Colonic mucosa (tissue), 4 donors: ENCODE measurements at places on chromosomes 2 and 18. TPM values are rescaled to one million over a fixed set of nuclear protein-coding genes. Genes with fewer than 3 reads are reported as not detected.

The SCG2 gene
- 4.1 TPM for total RNA-seq

The EFHD1 gene
- 1.4 TPM for total RNA-seq

The SCN9A gene
- 12.0 TPM for total RNA-seq

DNA sequence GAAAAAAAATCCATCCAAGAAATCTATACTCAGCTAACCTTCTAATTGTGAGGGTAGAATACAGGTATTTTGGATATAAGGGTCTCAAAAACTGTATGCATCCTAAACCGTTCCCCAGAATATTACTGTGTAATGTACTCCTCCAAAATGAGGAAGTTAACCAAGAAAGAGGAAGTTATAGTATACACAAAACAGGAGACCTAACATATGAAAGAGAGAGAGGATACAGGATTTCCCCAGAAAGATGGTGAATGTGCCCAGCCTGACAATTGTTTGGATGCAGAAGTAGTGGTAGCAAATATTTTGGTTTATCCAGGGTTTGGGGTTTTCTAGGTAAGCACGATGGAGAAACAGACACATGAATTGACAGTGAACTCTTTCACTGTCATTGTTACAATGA, 50.6 kb downstream of the GALNT3 start:
- no peak for DNase-seq
- no peaks in the 10 kb centered on the region for H3K36me3 ChIP-seq
- no peak overlapping the region for H3K4me3 ChIP-seq
- no peaks in the 10 kb centered on the region for H3K4me1 ChIP-seq
- H3K27ac ChIP-seq = no peak overlapping the region
- no peaks in the 10 kb centered on the region for H3K27me3 ChIP-seq

The PCARE gene
- not detected for total RNA-seq

DNA sequence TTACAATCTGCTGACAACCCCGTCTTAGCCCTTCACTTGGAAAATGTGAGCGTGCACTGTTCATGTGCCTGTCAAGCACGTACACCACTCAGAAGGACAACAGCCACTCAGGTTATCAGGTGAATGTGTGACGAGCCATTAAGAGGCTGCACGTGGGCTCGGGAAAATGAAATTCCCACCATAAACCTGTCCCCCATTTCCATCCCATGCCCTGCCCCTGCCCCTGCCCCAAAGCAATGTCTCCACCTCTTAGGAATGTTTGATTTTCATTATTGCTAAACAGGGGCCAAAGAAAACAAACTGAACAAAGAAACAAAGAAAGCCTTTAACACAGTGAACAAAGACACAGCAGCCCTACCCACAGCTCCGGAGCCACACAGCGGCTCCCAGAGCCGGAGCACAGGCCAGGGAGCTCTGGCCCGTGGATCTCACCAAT, 90.5 kb downstream of the TMEM18 start:
- H3K27ac ChIP-seq = no peak overlapping the region
- no peak for DNase-seq
- H3K36me3 ChIP-seq = no peaks in the 10 kb centered on the region
- H3K4me1 ChIP-seq = no peaks in the 10 kb centered on the region
- no peaks in the 10 kb centered on the region for H3K27me3 ChIP-seq

DNA sequence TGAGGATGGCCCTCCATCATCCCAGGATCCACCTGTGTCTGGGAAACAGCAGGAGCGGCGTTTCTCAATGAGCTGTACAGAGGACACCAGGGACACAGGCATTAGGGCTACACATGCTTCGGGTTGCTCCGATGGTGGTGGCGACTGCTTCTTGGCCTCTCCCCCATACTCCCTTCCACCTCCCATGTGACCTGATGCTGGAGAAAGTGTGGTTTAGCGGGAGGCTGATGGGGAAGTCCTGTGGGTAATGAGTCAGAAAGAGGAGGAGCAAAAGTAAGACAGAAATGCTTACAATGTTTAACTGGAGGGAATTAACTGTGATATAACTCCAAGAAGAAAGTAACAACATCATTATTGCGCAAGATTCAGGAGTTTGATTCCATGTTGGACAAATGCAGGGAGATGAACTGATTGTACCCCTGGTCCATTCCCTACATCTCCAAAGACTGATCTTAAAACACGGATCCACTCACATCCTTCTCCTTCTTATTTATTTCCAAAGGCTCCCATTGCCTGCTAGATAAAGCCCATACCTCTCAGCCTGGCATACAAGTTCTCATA, 186.6 kb downstream of the NRP2 start:
- no peaks in the 10 kb centered on the region for H3K27me3 ChIP-seq
- no peak overlapping the region for H3K4me3 ChIP-seq
- no peaks in the 10 kb centered on the region for H3K4me1 ChIP-seq
- H3K36me3 ChIP-seq = no peaks in the 10 kb centered on the region

DNA sequence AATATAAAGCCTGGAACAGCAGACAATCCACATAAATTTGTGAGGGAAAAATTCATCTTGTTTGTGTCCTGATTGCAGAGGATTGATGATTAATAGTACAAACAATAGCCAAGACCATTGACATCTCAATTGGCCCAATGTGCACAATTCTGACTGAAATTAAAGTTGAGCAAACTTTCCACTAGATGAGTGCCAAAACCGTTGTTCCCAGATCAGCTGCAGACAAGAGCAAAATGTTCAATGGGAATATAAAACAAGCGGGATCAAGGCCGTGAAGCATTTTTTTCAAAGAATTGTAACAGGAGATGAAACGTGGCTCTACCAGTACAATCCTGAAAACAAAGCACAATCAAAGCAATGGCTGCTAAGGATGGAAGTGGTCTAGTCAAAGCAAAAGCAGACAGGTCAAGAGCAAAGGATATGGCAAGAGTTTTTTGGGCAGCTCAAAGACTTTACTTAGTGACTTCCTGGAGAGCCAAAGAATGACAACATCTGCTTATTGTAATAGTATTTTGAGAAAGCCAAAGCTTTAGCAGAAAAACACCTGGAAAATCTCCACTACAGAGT, 55.9 kb upstream of the KIF5C start:
- no peaks in the 10 kb centered on the region for H3K4me1 ChIP-seq
- no peak for DNase-seq
- no peaks in the 10 kb centered on the region for H3K36me3 ChIP-seq
